Substantia nigra (tissue), 51 donors: ENCODE measurements at places on chromosomes 12 and 14.

DNA sequence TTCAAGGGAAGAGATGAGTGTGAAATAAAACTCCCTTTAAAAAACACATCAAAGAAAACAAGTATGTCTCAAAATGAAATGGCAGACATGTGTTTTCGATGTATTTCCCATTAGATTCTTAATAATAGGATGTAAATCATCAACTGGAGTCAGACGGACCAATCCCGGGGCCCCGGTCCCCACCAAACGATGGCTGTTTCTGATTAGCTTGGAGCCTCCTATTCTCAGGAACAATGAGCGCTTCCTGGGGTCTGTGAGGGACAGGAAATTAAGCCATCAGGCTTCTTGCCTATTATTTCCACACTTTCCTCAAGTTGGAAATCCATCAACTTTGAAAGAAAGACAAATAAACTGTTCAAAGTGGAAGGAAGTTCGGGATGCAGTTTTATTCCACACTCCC, 179.4 kb downstream of the EFCAB11 start:
- DNase-seq = no peak

DNA sequence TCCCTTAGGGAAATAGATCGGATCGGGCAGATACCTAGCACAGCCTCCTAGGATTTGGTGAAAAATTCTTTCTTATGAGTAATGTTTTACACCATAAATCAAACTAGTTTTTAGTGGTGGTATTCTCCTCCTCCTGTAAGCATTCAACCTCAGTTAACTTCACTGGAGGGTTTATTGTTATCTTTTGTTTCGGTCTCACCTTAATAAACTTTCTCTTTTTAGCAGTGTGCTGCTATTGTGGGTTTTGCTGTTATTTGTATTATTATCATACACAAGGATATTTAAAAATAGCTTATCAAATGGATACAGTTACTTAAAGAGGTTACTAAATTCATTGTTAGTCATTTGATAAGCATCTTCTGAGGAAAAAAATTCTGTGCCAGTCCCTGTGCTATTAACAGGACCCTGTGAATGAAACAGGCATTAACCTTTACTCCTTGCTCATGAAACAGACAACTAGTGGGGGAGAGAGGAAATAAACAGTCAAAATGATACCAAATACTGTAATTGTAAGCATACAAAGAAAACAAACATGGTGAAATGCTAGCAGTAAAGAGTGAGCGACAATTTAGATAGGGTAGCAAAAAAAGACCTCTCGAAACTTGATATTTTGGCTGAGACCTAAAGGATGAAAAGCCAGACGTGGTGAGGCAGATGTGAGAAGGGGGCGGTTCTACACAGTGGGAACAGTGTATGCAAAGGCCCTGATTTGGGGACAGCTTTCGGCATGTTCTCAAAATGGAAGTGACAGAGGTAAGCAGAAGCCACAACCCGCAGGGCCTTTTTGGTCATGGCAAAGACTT, 178.7 kb upstream of the SOX5 start:
- no peak for DNase-seq

DNA sequence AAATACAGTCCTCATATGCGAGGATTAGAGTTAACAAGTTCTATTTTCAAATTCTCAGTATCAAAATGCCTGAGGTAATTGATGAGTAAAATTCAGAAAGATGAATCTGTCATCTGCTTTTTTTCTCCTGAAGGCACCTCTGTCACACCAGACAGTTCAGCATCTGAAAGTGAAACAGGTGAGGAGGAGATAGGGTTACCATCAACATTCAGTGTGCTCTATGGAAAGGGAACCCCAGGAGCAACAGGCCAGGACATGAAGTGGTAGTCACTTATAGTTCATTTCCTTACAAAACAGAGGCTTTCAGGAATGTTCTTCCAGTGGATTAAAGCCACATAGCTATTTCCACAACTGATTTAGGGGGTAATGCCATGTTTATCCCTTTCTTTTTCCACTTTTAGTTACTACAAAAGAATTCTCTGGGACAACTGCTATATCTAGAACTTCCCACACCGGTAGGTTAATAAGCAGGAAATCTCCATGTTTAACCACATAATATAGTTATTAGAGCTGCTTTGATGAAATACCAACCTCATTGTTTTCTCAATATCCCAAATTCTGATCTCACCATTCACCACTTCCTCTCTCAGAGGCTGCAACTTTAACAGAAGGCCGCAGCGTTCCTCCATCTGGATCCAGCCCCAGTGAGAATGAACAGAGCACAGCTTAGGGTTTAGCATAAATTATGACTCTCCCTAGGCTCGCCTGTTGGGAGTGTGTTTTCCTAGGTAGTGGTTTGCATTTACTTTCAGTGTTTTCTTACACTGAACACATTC, 177.0 kb upstream of the CNTN1 start:
- DNase-seq = no peak

DNA sequence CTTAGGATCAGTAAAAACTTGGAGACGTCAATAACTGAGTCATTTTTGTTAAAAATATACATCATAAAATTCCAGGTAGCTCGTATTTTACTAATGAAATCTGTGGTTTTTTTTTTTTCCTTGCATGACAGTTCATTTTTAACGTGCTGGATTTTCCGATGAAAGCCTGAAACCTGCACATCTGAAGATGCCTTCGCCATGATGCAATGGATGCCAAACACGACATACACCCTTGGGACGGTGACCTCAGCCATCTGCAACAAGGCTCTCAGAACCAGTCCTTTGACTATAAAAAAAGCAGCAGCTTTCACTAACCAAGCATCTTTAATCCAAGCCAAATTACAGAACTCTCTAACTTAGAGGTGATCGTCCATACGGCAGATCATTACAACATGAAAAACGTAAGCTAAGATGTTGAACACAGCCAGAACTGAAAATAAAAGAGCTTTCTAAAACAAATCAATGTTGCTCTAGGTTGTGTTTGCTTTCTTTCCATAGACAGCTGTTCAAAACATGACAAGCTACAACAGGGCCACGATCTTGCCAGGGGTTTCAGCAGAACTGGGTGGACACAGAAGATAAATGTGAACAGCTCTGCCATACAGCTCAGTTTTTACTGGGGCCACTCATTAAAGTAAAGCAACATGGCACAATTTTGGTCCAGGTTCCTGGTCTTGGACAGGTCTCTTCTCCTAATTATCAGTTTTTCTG, 7.8 kb downstream of the NIN start:
- no peak for DNase-seq

DNA sequence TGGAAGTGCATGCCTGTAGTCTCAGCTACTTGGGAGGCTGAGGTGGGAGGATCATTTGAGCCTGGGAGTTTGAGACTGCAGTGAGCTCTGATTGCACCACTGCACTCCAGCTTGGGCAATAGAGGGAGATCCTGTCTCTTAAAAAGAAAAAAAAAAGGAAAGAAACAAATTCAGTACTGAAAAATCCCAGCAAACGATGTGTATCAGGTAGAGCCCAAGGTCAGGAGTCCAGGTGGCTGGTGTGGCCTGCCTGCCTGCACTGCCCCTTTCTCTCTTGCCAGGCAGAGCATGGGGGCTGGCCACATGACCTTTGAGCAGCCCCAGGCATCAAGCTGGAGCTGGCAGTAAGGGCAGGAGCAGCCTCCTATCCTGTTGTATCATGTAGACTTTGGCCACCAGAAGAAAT, 31.8 kb downstream of the ELK3 start:
- no peak for DNase-seq

GRCh38 chr14:81423504-81423903, 23.4 kb upstream of the STON2 start:
- DNase-seq = no peak

DNA sequence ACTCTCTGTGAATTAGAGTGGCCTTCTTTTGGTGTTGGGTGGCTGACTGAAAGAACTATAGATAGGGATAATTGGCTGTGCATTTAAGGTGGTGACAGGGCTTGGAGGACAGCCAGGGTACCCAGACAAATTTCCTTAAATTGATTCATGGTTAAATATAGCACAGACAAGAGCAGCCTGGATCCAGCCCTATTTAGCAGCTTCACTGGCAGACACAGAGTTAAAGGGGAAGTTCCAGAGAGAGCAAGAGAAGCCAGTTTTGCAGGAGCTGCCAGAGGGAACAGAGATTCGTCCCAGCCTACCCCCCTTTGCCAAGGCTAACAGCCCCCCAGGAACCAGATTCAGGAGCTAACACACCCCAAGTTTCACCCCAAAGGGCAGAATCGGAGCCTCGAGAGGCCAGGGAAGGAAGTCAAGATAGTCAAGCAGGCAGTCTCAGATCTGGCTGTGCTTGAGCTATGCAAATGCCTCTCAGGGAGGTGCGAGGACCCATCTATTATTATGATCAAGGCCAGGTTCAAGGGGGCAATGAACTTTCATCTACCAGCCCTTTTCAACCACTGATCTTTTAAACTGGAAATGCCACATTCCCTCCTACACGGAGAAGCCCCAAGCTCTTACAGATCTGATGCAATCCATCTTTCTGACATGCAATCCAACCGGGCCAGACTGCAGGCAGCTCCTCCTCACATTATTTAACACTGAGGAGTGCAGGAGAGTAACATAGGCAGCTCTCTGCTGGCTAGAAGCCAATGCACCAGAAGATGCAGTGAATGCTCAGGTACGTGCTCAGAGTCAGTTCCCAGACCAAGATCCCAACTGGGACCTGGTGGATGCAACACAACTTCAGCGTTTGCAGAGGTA, 58.2 kb downstream of the DHRS2 start:
- DNase-seq = no peak

DNA sequence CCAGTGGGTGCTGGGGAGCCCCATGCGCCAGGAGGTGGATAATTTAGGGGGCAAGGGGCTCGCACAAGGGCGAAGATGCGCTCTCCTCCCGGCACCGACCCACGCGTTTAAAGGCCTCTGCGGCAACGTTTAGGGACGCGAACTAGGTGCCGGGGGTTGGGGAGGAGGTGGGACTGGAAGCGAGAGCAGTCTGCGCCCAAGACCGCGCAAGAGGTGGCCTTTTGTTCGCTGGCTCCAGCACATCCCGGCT, 1.3 kb downstream of the SLC38A1 start:
- DNase-seq = no peak

DNA sequence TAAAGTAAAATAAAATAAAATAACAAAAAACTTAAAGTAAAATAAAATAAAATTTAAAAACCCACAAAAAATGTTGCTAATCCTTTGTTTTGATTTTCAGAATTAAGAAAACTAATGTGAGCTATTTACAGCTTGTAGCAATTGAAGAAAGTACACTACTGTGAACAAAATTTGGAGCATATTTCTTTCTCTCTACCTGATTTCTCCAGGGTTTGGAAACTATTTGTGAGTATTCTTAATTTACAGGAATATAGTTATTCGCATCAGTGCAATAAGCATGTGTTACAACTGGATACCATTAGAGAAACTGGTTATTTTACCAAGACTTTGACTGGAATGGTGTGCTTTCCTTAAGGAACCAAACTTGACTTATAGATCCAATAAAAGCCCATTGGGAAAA, 86.1 kb upstream of the CNOT2 start:
- no peak for DNase-seq

DNA sequence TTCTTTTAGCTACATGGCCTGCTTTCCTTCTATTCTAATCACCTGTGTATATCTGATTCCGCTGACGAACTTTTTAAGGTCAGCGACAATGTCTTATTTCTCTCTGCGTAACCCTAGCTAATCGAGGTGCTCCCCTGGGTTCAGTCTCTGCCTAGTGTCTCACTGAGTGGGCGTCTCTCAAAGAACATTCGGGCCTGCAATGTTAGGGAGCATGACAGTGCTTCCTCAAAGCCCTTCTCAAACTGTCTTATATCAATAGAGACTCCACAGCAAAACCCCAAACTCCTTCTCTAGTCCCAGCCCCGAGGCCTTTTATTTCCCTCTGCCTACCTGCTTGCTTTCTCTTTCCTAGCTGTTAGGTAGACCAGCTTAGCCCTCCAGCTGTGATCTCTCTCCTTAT, 13.7 kb upstream of the RPS6KL1 start:
- no peak for DNase-seq

- no peak for DNase-seq
These were observed 31.6 kb upstream of the SGPP1 start for GRCh38 chr14:63759456-63759855.

DNA sequence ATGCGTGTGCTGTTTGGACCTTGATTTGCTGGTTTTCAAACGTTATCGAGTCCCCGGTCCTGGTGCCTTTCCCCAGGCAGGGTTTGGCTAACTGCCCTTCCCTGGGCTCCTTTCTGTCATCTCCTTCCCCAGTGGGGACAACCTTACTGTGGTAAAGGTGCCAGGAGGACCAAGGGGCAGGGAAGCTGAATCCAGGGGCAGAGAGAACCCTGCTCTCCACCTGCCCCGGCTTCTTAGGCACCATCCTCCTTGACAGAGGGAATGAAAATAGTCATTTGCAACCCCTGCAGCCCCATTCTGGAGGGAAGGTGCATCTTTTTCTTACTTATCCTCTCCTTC, 5.0 kb downstream of the CEBPE start:
- no peak for DNase-seq

DNA sequence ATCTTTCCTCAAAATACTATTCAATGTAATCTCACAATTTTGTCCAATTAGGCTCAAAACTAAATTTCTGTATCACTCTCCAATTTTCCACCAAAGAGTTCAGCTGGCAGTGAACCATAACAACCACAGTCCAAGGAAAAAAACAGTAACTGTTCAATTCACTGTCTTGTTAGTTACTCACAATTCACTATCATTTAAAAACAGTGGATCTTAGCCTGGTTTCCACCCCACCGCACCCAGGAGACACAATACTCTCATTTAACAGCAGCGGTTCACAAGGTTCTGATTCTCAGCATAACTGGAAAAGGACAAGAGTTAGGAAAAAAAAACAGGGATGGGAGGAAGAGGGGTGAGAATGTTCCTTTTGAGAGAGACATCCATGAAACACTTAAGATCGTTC, 40.5 kb downstream of the MED13L start:
- DNase-seq = no peak

DNA sequence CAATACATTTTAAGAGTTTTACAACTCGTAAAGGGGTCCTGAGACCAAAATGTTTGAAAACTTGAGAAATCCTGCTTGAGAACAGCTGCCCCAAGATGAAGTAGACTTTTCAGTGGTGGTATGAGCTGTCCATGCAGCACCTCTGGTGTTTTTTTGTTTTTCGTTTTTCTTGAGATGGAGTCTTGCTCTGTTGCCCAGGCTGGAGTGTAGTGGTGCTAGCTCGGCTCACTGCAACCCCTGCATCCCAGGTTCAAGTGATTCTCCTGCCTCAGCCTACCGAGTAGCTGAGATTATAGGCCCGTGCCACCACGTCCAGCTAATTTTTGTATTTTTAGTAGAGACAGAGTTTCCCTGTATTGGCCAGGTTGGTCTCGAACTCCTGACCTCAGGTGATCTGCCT, 5.5 kb downstream of the PAPOLA start:
- no peak for DNase-seq

- no peak for DNase-seq
These were observed 52.7 kb downstream of the PELI2 start for GRCh38 chr14:56170877-56171422.

- DNase-seq = no peak
These were observed 205.7 kb downstream of the TTC8 start for GRCh38 chr14:89029961-89030694.

GRCh38 chr14:68718023-68718990, 74.6 kb downstream of the ZFP36L1 start:
- DNase-seq = no peak
